K562 (cell line): ENCODE measurements at places on chromosomes 2 and 18.
A peak's percentile ranks its signal among the peaks of the same experiment; 100 is the strongest.

- no peak for DNase-seq
Measured at GRCh38 chr18:62289047-62289446, 36.1 kb upstream of the TNFRSF11A start.

DNA sequence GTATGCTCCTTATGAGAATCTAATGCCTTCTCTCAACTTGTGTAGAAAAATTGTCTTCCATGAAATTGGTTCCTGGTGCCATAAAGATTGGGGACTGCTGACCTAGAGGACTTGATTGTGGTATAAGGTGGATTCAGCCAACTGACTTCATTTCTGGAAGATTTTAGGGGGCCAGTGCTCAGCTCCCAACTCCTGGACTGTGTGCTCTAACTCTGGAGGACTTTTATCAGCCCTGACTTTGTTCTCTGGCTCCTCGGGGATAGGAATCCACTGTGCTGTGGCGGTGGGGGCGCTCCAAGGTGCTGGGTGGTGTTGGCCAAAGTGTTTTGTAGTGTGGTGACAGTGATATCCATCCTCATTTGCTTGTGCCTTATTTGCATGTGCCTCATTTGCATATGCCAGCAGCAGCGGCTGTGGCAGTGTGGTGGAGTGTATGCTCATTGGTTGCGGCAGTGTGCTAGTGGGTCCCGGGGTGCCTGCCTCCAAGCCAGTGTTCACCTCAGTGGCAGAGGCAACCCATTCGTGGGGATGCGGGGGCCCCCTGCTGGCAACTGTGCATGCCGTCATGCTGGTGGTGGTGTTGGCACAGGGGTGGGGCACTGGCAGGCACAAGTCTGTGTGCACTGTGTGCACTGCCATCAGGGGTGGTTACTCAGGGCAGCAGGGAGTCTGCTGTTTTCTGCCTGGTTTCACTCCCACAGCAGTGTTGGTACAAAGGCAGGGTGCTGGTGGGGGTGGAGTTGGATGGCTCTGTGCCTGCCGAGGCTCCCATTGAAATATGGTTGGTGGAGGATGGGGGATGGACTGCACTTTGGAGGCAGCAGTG, 19.6 kb downstream of the EHBP1 start:
- peak; percentile 11 for DNase-seq

GRCh38 chr2:25310965-25311864, 30.5 kb downstream of the DNMT3A start:
- DNase-seq = peak; percentile 47

- no peak for DNase-seq
Measured at GRCh38 chr2:8800821-8801220, 36.6 kb downstream of the KIDINS220 start.

DNA sequence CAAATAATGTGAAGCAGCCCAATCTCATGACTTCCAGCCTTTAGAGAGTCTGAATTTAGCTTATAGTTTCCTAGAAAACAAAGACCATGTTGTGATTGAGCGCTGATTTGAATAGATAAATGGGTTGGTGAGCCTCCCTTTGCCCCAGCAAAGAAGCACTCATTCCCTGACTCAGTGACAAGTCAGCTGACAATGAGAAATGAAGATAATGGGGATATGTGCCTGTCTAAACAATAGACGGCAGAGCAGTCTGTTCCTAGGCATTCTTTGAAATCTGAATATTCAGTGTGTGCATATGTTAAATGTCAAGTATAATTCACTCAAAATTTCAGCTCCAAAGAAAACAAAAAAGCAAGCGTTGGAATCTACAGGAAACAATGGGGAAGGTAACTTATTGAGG, 34.8 kb upstream of the LINC00305 start:
- DNase-seq = no peak

- DNase-seq = no peak
Measured at GRCh38 chr18:57026316-57026715, 120.6 kb upstream of the BOD1L2 start.

DNA sequence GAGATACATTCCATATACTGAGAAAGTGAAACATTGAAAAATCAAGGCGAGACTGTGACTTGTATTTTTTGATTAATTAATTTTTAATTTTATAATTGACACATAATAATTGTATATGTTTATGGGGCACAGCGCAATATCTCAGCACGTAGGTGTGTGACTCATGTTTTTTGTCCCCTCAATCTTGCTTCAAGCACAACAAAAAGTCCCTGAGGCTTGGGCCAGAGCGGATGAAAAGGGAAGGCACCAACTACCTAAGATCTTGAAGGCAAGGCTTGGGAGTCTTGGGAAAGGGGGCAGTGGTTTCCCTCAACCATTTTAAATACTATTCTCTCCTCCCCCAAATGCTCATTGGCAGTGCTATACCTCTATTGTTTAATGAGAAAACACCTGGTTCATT, 9.9 kb downstream of the SGPP2 start:
- no peak for DNase-seq

DNA sequence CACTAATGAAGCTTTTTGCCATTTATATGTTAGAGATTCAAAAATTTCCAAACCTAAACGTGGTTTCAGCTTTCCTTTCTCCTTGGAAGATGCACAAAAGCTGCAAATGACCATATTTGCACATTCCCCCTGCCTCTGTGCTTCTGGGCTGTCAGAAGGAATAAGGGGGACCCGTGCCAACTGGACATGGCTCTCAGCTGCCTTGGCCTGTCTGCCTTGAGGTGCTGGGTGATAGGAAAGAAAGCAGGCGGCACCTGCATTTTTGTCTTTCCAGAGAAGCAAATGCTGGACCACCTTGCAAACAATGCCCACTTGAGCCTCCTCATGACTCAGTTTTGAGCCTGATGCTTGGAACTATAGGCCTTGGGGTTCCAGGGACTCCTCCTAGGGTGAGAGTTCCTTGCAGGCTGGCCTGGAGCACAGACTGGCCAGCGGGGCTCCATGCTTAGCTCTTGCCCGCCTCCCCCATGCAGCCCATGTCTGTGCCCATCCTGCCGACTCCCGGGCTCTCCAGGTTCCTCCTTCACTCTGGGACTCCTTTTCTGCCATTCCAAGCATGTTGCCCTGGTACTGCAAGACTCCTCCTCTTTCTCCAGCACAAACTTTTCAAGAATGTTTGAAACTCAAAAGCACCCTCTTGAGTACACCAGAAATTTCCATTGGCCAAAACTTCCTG, 109.0 kb upstream of the EPAS1 start:
- DNase-seq = no peak

DNA sequence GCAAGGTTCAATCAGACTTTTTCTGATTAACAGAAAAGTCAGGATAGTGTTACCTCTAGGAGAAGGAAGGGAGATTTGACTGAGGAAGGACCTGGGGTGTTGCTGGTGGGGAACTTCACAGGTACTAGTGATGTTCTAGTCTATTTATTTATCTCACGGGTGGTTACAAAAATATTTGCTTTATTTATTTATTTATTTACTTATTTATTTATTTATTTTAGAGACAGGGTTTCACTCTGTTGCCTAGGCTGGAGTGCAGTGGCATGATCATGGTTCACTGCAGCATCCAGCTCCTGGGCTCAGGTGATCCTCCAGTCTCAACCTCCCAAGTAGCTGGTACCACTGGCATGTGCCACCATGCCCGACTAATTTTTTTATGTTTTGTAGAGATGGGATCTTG, 105.4 kb downstream of the MCFD2 start:
- DNase-seq = no peak

DNA sequence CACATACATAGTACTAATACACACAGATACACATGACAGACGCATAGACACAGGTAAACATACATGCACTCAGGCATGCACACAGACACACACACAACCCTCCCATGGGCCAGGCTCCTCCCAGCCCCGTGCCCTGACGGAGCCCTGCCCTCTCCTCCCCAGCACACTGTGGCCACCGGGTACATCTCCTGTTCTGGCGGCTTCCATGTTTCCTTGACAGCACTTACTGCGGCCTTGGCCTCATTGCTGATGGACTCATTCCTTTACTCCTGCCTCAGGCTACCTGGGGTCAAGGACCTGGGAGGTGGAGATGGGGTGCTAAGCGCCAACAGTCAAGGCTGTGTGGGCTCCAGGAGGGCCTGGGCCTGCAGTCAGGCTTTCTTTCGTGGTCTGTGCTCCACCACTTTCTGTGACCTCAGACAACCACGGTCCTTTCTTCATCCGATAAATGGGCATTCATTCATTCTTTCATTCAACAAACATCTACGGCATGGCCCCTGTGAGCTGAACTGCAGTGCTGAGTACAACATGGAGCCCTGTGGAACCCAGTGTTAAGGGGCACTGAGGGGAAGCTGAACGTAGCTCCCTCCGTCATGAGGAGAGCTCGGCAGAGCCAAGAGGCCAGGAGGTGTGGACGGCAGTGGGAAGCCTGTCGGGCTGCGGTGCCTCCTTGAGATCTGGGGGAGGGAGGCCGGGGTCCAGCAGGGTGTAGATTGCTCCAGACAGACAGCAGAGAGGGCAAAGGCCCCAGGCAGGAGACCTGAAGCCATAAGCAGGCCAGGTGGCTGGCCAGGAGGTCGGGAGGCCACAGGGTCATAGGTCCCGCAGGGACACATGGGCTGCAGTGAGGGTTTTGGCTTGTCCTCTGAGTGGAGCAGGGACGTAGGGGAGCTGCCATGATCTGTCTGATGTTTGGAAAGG, 190.4 kb upstream of the HDAC4 start:
- no peak for DNase-seq

DNA sequence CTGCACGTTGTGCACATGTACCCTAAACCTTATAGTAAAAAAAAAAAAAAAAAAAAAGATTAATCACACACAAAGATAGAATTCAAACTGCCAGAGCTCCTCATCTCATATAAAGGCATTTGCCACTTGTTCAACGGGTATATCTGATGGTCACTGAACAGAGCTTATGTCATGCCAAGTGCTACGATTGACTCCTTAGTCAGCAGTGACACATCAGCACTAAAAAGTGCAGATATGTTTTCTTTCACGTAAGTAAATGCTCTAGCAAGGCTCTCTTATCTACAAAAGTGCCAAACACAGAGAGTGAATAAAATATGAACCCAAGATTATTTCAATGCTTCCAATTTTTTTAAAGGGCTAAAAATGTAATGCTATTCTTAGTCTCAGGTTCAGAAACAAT, 1.1 kb downstream of the LMAN1 start:
- DNase-seq = peak; percentile 28

GRCh38 chr2:99571021-99571420, 81.2 kb upstream of the REV1 start:
- no peak for DNase-seq

- no peak for DNase-seq
Measured at GRCh38 chr2:149042881-149043280, 4.4 kb downstream of the LYPD6B start.

GRCh38 chr2:149572102-149572953, 15.2 kb downstream of the MMADHC start:
- no peak for DNase-seq

GRCh38 chr2:44770221-44771195, 171.0 kb upstream of the SIX3 start:
- DNase-seq = no peak

DNA sequence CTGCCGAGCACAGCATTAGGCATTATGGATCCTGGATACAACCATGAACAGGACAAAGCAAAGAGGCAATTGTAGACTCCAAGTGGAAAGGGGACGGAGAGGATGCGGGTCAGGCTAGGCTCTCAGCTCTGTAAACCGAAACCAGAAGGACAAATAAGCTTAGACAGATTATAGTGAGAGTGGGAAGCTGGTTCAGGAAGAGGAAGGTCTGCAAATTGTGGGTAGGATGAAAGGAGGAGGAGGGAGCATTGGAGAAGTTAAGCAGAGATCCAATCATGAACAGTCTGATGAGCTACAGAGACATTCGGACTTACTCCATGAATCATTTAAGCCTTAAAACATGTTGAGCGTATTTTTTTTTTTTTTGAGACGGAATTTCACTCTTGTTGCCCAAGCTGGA, 3.0 kb downstream of the MSH6 start:
- no peak for DNase-seq

- DNase-seq = no peak
Measured at GRCh38 chr2:131023758-131024157, 69.5 kb downstream of the FAM168B start.

DNA sequence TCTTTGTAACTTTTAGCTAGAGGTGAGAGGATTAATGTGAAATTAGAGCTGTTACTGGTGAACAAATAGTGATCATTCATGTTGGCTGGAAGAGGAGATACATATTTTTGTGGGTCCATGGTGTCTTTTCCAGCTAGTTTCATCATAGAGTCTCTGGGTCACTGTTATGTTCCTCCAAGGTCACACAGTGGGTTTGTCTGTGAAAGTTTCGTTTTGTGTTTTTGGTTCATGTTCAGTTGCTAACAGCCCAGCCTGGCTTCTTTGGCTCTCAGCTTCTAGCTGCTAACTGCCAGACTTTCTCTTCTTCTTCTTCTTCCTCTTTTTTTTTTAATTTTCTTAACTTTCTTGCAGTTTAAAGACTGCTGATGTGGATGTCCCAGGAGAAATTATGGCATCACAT, 480.0 kb upstream of the SYT4 start:
- DNase-seq = no peak

DNA sequence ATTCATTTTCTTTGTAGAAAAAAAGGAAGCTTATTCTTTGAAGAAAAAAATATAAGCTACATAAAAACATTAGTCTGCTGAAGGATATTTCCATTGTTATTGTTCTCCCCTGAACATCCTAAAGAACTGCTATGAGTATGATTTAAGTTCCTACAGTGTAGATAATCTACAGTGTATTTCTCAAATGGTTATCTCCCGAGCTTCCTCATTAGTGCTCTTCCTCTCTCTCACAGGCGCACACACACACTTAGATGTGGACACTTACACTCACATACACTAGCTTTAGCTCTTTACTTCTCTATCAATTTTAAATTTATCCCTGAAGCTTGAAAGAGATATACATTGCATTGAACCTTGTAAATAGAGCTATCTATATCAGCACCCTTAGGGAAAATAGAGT, 681.0 kb downstream of the KCNJ3 start:
- DNase-seq = no peak

DNA sequence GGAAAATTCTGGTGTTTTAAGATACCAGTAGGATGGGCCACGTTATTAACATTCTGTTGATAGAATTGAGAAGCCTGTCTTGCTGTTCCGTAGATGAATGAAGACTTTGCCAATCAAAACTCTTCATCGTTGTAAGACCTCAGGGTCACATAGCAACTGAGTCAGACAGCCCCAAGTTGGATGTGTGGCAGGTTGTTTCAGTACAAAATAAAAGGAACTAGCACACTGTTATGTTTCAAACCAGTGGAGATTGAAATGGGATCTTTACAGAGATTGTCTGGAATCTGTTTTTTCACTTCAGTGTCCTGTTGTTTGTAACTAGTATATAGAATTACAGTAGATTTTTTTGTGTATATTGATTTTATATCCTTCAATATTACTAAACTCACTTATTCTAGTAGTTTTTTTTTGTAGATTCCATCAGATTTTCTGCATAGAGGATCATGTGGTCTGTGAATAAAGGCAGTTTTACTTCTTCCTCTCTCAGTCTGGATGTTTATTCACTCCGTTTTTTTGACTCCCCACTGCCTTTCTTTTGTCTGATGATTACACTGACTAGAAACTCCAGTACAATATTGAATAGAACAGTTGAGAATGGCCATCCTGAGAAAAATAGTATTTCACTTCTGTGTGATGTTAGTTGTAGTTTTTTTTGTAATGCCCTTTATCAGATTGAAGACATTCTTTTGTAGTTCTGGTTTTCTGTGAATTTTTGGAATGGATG, 22.7 kb downstream of the EPC2 start:
- DNase-seq = no peak
